CD8-positive, alpha-beta T cell (primary cell): ENCODE measurements at places on chromosomes 7 and 10.

GRCh38 chr7:78528964-78529363 lies 730.4 kb downstream of the PHTF2 start:
- DNase-seq = no peak

DNA sequence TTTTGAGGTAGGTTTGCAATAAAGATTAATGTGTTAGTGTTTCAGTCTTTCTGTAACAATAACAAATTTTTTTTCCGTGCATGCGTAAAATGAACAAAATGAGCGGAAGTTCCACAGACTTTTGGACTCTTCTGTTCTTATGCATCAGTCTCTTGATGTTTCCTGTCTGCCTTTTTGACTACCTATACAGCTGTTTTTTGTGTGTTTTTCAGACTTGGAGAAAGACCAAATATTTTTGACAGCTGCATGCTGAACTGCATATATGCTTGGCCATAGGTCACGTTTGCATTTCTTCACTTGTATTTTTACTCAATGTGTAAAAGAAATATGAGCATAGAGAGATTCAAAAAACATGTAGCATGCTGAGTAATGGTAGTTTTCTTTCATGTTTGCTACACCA lies 119.3 kb downstream of the BBS9 start:
- no peak for DNase-seq

DNA sequence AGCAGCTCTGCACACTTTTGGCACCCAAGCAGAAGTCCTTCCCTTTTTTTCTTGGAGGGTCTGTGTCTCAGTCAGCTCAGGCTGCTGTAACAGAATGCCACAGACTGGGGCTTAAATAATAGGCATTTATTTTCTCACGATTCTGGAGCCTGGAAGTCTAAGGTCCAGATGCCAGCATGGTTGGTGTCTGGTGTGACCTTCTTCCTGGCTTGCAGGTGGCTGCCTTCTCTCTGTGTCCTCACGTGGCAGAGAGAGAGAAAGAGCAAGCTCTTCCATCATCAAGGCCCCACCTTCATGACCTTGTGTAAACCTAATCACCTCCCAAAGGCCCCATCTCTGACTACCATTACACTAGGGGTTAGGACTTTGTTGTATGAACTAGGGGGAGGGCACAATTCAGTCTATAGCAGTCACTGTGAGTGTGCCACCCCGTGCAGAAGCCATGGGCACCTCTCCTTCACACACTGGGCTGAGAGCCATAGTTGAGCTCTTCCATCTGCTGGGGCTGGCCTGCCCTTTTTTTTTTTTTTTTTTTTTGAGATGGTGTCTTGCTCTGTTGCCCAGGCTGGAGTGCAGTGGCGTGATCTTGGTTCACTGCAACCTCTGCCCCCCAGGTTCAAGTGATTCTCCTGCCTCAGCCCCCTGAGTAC lies 80.3 kb downstream of the OAT start:
- no peak for DNase-seq

GRCh38 chr10:113716109-113716910 lies 35.2 kb upstream of the PLEKHS1 start:
- no peak for DNase-seq

DNA sequence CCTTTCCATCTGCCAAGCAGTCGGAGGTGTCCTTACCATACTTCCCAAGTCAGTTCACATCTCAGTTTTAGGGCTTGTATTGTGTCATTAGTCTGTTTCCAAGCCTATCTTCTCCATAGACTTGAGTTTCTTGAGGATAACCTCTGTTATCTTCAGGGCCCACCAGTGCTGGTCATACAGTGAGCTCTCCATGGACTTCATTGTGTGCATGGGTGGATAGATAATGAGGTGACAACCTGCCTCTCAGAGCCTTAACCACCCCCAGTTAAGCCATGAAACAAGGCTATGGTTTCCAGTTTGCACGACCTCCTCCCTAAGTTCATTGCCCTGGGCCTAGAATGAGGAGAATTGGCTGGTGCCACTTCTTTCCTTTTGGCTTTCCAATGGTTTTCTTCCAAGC lies 38.5 kb upstream of the WAC start:
- DNase-seq = no peak

GRCh38 chr7:96199421-96199820 lies 122.5 kb downstream of the SLC25A13 start:
- no peak for DNase-seq

- DNase-seq = no peak
Measured at GRCh38 chr10:110160522-110160921, 46.9 kb upstream of the MXI1 start.

GRCh38 chr7:25083201-25083600 lies 41.9 kb downstream of the CYCS start:
- no peak for DNase-seq

- no peak for DNase-seq
Measured at GRCh38 chr10:110044681-110045080, 36.9 kb downstream of the ADD3 start.

GRCh38 chr7:50411332-50411731 lies 38.8 kb downstream of the FIGNL1 start:
- no peak for DNase-seq

- no peak for DNase-seq
Measured at GRCh38 chr7:151057506-151057988, at the start of gene CDK5. Gene CDK5 (minus strand): TSS chr7:151057897. CDS start chr7:151057848, 49 bp downstream.

DNA sequence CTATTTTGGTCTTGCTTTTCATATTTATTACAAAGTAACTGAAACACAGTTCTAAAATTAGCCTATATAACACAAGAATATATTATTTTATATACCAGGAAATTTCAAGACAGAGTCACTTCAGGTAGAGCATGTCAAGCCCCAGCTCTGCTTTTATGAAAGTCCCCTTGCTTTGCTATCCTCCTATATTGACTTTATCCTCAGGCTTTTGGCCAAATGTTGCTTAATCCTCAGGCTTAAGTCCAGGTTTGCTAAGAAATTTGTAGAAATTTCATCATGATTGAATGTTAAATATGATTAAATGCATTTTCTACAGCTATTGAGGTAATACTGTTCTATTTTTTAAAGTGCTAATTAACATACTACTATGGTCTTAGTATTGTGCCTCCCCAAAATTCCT lies 227.6 kb downstream of the FZD1 start:
- no peak for DNase-seq

DNA sequence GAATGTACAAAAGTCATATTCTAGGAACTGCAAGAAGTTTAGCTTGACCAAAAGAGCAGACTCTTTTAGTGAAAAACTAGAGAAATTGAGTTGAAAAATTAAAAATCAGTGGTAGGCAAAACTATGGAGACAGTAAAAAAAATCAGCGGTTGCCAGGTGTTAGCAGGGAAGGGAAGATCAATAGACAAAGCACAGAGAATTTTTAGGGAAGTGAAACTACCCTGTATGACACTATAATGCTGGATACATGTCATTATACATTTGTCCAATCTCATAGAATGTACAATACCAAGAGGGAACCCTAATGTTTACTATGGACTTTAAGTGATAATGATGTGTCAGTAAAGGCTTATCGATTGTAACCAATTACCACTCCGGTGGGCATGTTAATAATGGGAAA lies 761.9 kb downstream of the MAGI2 start:
- DNase-seq = no peak

GRCh38 chr10:80614576-80615416 lies 77.1 kb downstream of the SH2D4B start:
- no peak for DNase-seq

DNA sequence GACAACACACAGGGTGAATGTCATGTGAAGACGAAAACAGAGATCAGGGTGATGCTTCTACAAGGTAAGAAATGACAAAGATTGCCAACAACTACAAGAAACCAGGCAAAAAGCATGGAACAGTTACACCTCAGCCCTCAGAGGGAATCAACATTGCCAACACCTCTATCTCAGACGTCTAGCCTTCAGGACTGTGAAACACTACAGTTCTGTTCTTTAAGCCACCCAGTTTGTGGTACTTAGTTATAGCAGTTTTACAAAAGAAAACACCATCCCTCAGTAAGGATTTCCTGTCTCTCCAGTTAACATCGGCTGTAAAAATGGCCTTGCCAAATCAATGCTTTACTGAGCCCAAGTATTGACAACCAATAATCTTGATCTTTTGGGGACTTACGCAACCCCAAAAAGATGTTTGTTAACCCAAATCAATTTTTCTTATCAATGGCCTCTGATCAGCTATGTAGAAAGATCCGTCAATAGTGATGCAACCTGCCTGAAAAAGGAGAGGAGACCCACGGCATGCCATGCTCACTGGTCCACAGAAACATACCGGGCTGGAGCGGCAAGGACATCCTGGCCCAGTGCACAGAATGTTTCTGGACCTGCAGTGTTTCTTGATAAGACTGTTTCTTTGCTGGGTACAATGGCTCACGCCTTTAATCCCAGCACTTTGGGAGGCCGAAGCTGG lies 44.0 kb downstream of the AKR1D1 start:
- DNase-seq = no peak

DNA sequence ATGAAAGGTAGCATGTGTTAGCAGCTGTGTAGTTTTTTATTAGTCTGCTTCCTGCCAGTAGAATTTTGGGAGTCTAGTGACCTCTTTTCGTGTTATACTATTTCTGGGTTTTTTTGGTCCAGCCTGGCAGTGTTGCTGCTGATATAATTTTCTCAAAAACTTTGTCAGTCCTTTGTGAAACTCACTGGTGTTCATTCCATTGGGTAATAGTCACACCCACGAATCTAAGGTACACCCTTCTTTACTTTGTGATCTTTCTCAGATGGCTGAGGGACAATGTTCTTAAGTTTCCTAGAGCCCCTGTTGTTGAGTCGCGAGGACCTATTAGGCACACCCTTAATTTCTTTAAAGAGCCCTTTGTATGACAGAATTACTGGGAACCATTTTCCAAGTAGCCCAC lies 52.3 kb downstream of the TPST1 start:
- DNase-seq = no peak

GRCh38 chr10:13865758-13866491 lies 279.2 kb downstream of the PRPF18 start:
- no peak for DNase-seq

- DNase-seq = no peak
Measured at GRCh38 chr7:101362334-101363195, at the start of gene COL26A1. Gene COL26A1 (plus strand): TSS chr7:101362875. CDS start chr7:101363033, 158 bp downstream.

GRCh38 chr10:80168679-80169380 lies 36.3 kb downstream of the PLAC9 start:
- no peak for DNase-seq

DNA sequence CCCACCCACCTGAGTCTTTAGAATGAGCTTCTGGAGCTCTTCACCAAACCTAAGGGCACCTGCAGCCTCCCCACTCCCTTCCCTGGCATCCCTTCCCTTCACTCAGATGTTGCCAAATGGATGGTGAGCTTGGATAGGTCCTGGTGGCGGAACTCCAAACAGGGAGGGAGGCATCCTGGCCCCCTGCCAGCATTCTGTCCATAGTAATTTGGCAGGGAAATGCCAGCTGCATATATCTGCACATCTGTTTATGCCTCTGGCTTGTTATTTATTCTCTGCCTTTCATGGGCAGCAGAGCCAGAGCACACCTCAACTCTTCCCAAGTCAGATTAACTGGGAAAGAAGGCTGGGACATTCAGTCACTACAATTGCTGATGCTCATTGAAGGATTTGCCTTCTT lies 18.1 kb downstream of the KAZALD1 start:
- no peak for DNase-seq

GRCh38 chr10:120948889-120949608 lies 97.9 kb downstream of the WDR11 start:
- DNase-seq = peak; percentile 39

DNA sequence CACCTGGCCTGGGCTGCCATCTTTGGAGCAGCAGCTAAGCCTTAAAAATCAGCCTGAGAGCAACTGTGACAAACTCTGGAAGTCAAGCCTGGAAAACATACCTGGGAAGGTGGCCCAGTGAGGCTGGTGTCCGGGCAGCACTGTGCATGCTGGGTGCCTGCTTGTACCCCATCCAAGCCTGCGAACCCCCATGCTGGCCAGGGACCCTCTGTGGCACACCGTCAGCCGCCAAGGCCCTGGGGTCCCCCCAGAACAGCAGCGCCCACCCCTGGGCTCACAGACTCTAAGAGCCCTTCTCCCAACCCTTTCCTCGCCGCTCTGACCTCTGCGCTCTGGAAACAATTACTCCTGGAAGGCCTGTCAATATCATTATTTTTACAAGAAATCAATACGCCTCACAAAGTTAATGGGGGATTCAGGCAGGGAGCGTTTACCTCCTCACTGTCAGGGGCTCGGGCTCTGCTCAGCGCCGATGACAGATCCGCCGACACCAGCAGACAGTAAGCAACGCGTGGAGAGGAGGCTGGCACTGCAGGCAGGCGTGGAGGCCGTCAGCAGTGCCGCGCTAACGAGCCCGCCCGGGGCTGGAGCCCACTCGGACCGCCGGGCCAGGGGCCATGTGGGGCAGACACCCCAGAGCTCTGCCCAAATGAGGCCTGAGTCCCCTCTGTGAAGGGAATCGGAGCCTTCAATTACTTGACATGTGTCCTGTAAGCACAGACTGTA lies 54.4 kb downstream of the EBF3 start:
- no peak for DNase-seq

GRCh38 chr10:34290412-34291081 lies 524.5 kb downstream of the PARD3 start:
- DNase-seq = no peak

GRCh38 chr7:80883154-80884025 lies 35.5 kb downstream of the SEMA3C start:
- DNase-seq = no peak

DNA sequence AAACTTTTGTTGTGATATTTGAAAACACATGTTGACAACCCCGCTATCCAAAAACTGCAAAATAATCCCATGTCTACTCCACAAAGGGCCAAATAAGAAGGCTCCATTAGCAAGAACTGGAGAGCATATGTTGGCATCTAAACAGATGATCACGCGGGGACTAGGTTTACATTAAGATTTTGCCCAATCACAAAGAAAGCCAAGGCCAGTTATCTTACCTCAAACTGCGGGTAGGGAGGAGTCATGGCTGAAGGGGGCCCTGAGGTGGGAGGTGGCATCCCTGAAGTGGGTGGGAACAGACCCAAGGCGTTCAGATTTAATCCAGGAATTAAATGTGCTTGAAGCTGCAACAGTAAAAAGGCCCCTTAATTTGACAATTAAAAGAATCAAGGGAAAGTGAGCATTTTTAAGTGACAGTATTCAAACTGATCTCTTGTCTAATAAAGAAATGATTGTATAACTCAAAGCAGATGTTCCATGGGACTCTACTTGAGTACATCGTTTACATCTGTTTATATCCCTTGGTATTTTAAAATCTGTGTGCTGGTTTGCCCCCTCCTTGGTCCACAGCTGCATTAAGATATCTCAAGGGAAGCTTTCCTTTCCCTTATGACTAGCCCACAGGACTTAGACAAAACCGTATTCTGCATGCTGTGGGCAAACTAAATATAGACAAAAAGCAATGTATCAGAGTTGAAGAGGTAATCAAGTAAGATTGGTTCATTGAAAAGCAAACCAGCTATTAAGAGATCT lies 42.9 kb downstream of the MALSU1 start:
- no peak for DNase-seq

GRCh38 chr10:115417585-115418265 lies 324.6 kb downstream of the ATRNL1 start:
- DNase-seq = no peak
